GM03348 (cell line): ENCODE measurements at places on chromosomes 11 and 22.

- peak; percentile 40 for DNase-seq
Measured at GRCh38 chr11:9090488-9091043, 833 bp downstream of the SCUBE2 start.

DNA sequence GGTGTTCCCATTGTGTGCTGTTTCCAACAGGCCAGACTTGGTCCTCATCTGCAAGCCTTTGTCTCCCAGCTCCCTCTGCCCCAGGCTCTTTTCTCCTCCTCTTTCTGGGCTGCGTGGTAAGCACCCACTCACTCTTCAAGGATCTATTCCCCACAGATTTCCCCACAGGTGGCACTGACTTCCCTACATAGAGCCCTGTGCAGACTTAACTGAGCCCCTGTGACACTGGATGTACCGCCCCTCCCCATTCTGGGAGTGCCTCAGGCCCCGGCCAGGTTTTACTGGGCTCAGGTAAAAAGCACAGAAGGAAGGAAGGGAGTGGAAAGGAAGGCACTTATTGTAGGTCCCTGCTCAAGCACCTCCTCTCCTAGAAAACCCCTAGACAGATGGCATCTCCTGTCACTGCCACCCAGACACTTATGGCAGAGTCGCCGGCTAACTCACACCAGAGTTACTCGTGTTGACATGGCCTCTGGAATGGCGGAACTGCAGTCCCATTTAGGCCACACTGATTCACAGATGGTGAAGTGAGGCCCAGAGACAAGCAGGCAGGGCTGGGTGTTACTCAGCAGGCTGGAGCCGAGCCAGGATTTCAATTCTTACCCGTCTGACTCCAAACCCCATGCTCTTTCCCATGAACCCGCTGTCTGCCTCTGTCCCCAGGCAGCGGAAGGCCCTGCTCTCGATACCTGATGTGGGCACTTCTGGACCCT lies 47.2 kb downstream of the LRRC32 start:
- peak; percentile 65 for DNase-seq

- no peak for DNase-seq
Measured at GRCh38 chr22:27679176-27679575, 122.4 kb downstream of the MN1 start.

DNA sequence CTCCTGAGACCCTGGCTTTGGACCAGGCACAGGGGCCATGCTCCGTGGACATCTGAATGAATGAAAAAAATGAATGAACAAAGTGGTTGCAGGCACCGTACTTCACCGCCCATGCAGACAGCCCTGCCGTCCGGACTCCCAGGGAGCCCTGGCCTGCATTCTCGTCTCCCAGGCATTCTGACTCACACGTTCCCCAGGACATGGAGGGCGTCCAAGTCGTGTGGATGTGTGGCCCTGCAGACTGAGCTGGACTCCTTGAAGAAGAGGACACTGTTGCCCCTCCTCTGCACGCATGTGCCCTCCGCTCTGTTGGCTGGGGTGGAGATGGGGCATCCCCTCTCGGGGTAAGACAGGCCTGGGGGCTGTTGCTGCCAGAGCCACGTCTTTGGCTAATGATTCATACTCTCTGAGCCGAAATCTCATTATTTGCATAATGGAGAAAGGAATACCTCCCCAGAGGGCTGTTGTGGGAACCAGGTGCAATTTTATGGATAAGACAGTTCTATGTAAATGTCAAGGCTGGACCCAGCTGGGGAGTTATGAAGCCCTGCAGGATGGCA lies 49.7 kb downstream of the RTL6 start:
- DNase-seq: peak; percentile 95

- DNase-seq: no peak
Measured at GRCh38 chr22:28589102-28589750, 90.4 kb downstream of the TTC28 start.

DNA sequence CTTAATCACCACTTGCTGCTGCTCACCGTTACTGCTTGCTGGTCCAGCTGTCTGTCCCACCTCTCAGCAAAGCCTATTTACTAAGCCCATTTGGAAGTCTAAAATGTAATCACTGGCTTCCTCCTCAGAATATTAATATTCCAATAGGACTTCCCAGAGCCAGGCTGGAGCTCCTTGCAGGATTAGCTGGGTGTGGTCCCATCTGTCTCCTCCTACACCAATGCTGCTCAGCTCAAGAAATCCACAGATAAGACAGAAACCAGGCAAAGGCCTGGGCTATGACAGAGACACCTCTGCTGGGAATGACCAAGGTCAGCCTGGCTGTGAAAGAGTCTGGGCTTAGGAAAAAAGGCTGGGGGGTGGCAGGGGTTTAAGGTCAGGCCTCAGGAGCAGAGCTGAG lies 317.8 kb downstream of the BUD13 start:
- DNase-seq: no peak

- no peak for DNase-seq
Measured at GRCh38 chr11:78808923-78809322, 234.3 kb upstream of the NARS2 start.

- no peak for DNase-seq
Measured at GRCh38 chr11:79156031-79156430, 284.8 kb downstream of the TENM4 start.

- no peak for DNase-seq
Measured at GRCh38 chr11:17736579-17736893, 2.0 kb downstream of the KCNC1 start.

DNA sequence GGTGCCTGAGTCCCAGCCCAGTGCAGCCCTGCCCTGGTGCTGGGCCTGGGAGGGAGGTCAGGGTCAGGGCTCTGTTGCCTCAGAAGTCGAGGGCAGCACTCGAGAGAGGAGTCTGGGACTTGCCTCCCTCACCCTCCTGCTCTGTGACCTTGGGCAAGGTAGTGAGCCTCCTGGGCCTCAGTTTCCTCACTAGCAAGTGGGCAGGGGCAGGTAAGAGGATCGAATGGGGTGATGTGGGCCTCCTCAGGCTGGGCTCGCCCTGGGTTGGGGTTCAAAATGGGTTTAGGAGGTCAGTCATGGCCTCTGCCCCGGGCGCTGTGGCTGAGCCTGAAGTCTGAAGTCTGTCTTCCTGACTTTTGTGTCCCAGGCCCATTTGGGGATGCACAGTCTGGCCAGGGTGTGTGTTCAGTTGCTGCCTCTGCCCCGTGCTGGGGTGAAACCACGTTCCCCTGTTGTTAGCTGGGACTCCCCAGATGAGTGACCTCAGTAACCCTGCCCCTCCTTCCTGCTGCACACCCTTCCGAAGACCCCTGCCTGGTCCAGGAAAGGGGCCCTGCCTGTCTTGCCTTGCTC lies 40.9 kb upstream of the CELSR1 start:
- no peak for DNase-seq

DNA sequence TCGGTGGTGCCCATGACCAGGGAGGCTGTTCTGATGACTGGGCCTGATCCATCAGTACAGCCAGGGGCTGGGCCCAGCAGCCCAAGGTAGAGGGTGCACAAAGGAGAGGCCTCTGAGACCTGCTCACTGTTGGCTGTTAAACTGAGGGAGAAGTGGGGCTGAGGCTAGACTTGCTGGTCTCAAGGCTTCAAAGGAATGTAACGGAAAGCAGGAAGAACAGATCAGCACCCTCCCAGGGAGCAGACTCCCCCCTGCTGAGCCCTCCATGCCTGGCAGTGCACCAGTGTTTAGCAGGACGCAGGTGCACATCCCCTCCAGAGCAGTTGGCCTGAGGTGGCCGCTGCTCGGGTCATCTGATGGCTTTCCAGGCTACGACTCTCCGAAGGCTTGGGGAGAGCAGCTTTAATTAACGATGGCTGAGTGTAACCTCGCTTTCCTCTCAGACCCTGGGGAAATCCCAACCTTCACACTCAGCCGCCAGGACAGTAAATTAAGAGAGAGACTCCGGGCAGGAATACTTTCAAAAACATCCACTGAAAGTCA lies 255.7 kb upstream of the NARS2 start:
- DNase-seq: no peak

DNA sequence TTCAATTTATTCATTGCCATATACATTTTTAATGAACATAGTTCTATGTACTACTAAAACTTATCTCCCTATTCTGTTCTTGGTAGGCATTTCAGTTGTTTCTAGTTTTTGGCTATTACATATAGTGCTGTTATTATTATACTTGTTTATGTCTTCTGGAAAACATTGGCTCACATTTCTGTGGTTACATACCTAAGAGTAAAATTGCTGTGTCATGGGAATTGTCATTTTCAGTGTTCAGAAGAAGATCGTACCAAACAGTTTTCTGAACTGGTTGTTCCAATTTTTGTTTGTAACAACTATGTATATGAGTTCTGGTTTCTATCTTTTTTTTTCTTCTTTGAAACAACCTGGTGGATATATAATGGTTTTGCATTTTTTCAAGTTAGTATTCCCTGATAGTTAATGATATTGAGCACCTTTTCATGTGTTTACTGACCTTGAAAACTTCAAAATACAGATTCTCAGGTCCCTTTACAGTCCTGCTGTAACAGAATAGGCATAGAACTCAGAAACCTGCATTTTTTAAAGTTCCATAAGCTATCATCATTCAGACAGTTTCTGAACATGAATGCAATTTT lies 230.7 kb downstream of the JRKL start:
- DNase-seq: no peak

- peak; percentile 98 for DNase-seq
Measured at GRCh38 chr22:17171153-17172028, 12.3 kb upstream of the HDHD5 start.

DNA sequence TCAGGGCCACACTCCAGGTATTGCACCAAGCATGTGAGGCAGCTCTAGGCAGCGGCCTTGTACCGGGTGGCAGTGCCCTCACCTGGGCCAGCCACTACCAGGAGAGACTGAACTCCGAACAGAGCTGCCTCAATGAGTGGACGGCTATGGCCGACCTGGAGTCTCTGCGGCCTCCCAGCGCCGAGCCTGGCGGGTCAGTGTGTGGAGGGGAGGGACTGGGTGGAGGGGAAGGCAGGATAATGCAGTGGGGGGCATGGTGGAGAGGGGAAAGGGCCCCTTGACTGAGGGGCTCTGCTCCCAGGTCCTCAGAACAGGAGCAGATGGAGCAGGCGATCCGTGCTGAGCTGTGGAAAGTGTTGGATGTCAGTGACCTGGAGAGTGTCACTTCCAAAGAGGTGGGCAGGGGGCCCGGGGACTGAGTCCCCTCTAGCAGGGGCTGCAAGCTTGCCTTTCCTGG lies 4.2 kb downstream of the SSH3 start:
- no peak for DNase-seq

GRCh38 chr22:42064629-42065028 lies 6.0 kb downstream of the NAGA start:
- DNase-seq: no peak

DNA sequence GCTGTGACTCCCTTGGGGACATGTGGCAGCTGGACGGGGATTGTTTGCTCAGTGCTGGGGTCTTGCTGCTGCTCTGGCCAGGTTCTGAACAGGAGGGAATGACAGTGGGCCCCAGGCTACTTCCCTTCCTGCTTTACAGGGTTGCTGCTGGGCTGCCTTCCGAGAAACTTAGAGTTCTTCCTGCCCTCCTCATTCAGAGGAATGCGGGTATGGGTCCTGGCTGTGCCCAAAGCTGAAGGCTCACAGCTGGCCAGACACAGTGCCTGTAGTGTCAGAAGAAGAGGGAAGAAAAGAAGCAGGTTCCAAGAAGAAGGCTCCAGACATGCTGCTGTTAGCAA lies 108.3 kb upstream of the PARVA start:
- DNase-seq: no peak

DNA sequence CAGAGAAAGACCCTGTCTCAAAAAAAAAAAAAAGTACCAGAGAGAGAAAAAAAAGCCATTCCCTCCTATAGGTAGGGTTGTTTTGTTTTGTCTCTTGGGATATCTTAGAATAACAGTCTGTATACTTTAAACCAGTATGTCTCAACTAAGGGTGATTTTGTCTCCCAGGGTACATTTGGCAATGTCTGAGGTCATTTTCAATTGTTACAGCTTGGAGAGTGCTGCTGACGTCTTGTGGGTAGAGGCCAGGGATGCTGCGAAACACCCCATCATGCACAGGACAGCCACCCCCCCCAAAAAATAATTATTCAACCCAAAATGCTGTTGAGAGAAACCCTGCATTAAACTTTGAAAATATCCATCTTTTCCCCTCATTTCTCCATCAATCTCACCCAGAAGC lies 56.1 kb upstream of the CRTAM start:
- DNase-seq: no peak

- DNase-seq: no peak
Measured at GRCh38 chr22:23514322-23515038, 65.6 kb downstream of the IGLL1 start.

GRCh38 chr11:130076778-130077481 lies 7.2 kb downstream of the APLP2 start:
- DNase-seq: no peak

GRCh38 chr11:24679821-24680351 lies 183.0 kb downstream of the LUZP2 start:
- DNase-seq: no peak

DNA sequence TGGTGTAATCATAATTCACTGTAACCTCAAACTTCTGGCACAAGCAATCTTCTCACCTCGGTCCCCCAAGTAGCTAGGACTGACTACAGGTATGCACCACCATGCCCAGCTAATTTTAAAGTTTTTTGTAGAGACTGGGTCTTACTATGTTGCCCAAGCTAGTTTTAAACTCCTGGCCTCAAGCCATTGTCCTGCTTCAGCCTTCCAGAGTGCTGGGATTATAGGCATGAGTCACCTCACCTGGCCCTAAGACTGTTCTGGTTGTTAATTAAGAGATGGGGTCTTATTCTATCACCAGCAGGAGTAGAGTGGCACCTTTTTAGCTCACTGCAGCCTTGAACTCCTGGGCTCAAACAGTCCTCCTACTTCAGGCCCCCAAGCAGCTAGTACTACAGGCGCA lies 52.0 kb upstream of the DEPDC7 start:
- DNase-seq: no peak

DNA sequence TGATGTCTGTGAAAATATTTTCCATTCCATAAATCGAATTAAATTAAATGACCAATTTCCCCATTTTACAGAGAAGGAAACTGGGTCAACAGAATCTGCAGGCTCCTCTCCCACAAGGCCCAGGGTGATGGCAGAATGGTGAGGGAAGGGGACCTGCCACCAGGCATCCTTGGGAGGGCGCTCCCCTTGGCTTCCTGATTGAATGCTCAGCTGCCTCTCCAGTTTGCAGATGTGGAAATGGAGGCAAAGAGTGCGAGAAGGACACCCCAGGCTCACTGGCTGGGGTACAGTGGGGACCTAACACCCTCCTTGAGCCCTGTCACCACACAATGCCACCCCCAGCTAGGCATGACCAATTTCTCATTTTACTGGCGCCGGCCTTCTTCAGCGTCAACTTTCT lies 28.5 kb upstream of the CSNK1E start:
- no peak for DNase-seq

GRCh38 chr11:44409558-44410236 lies 99.8 kb upstream of the ALX4 start:
- DNase-seq: no peak

- DNase-seq: no peak
Measured at GRCh38 chr11:1702506-1702905, 5.5 kb downstream of the KRTAP5-6 start.

- DNase-seq: no peak
Measured at GRCh38 chr22:30782613-30783012, 87.9 kb downstream of the OSBP2 start.

GRCh38 chr11:92803391-92803790 lies 166.1 kb upstream of the MTNR1B start:
- DNase-seq: no peak
